ENCODE measurements at places on chromosomes 3 and 15.

DNA sequence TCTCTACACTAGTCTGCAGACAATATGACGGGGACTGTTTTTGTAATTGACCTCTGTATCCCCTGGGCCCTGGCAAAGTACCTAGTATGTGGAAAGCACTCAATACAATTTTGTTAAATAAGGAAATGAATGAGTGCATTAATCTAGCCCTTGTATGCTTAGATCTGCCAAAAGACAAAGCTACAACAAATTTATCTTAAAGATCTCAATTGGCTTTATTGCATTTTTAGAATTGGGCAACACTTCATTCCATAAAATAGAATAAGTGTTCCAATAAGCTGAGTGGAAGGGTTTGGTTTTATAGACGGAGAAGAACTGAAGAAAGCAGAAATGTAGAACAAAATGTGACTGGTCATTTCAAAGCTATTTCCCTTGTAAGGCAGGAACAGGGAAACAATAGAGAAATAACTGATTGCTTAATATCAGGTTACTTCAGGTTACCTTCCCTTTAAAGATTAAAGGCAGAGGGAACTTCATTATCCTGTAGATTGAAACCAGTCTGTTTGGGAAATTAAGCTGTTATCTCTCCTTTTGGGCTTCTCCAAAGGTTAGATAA, 108.3 kb upstream of the MME start:
- DNase-seq = peak; percentile 82

- no peak for DNase-seq
These were observed 175.8 kb upstream of the ATP11B start for GRCh38 chr3:182617500-182617899.

- DNase-seq = peak; percentile 15
These were observed 122.2 kb downstream of the KLHL25 start for GRCh38 chr15:85672332-85673084.

GRCh38 chr15:57427367-57427821, 51.1 kb downstream of the CGNL1 start:
- DNase-seq = peak; percentile 67

- DNase-seq = peak; percentile 50
These were observed 175.9 kb downstream of the VGLL3 start for GRCh38 chr3:86814918-86815655.

GRCh38 chr3:158846803-158847451, 45.1 kb downstream of the MFSD1 start:
- no peak for DNase-seq

- no peak for DNase-seq
These were observed 328.9 kb upstream of the RBMS3 start for GRCh38 chr3:28951772-28952556.

DNA sequence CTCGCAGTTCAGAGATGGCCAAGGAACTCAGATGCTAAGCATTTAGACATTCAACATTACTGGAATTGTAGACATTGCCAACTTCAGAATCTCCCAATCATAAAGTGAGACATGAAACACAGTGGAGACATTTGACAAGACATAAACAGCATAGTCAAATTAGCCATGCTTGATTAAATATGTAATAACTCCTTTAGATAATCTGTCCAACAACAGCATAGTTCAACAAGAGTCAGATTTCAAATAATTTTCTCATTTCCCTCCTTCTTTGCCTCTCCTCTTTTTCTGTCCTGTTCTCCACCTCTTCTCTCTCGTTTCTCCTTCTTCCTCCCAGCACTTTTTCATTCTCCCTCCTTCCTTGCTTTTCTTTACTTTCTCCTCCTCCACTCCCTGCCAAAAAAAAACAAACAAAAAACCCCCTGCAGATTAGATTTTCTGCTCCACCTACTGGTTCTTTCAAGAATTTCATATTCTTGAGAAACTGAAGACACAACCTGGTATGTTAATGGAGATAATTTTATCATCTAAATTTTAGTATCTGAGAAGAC, 20.2 kb downstream of the CPOX start:
- DNase-seq = no peak

GRCh38 chr15:73637527-73637926, 4.3 kb upstream of the NPTN start:
- no peak for DNase-seq

DNA sequence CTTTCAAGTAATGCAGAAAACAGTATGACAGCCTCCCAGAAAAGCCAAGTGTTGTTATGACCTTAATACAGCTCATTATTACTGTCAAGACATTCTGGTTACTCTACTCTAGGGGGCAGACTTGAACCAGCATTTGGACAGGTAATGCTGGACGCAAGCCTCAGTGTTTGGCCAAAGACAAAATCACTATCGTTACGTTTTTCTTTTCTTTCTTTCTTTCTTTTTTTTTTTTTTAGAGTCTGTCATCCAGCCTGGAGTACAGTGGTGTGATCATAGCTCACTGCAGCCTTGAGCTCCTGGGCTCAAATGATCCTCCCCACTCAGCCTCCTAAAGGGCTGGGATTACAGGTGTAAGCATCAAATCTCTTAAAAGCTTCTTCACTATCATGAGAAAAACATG, 29.4 kb upstream of the TMEM45A start:
- DNase-seq = peak; percentile 67

GRCh38 chr3:6654670-6655069, 206.2 kb upstream of the GRM7 start:
- DNase-seq = no peak

GRCh38 chr3:195566797-195567196, 16.9 kb downstream of the APOD start:
- no peak for DNase-seq

- DNase-seq = peak; percentile 94
These were observed 45.5 kb downstream of the TMOD3 start for GRCh38 chr15:51874751-51875644.

DNA sequence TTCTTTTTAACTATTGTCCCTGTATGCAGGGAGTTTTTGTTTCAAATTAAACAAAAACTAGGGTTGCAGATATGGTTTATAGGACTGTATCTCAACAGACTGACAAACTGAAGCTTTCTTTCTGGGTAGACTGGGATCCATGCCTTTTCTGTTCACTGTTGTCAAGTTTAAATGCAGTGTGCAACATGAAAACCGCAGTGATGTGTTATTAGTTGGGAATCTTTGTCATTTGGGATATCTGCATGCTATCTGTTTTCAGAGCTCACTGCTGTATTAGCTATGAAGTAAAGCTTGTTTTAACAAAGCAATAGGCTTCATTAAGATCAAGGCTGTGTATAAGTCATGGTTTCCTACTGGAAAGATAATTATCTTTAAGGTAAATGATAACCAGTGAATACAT, 21.4 kb upstream of the MCF2L2 start:
- DNase-seq = no peak

GRCh38 chr15:55715355-55716076, 27.4 kb downstream of the PRTG start:
- no peak for DNase-seq

- DNase-seq = peak; percentile 90
These were observed 101.4 kb downstream of the TFG start for GRCh38 chr3:100810671-100811070.

- DNase-seq = no peak
These were observed 1298.5 kb downstream of the ROBO2 start for GRCh38 chr3:78338405-78338804.

- no peak for DNase-seq
These were observed 21.2 kb downstream of the ATP11B start for GRCh38 chr3:182814419-182815062.

DNA sequence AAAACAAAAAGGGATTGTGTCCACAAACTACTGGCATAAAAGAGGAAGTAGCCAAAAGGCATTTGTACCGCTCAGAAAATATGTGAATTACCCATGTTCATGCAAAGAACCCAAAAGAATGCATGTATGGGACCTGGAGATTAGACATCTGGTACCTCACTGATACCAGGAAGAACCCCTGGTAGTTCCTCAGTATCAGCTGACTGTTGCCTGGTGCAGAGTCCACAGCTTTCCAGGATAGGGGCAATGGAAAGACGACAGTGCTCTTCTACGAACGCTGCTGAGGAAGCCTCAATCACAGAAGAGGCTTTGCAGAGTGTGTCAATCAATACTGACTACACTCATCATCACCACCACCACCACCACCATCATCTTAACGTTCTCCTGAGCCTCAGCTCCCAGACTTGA, 63.3 kb downstream of the ATP8B4 start:
- no peak for DNase-seq

DNA sequence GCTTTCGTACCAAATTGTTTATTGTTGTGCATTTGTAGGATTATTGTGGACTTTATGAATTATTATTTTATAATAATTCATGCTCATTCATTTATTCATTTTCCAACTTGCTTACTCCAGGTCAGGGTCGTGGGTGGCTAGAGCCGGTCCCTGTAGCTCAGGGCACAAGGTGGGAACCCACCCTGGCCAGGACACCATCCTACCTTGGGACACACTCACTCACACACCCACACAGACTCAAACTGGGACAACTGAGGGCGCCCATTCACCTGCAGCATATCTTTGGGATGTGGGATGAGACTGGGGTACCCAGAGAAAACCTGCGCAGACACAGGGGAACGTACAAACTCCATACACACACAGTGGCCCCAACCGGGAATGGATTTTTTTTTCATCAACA, 40.6 kb downstream of the SSUH2 start:
- no peak for DNase-seq

GRCh38 chr15:38029736-38030135, 95.3 kb downstream of the TMCO5A start:
- DNase-seq = peak; percentile 39

DNA sequence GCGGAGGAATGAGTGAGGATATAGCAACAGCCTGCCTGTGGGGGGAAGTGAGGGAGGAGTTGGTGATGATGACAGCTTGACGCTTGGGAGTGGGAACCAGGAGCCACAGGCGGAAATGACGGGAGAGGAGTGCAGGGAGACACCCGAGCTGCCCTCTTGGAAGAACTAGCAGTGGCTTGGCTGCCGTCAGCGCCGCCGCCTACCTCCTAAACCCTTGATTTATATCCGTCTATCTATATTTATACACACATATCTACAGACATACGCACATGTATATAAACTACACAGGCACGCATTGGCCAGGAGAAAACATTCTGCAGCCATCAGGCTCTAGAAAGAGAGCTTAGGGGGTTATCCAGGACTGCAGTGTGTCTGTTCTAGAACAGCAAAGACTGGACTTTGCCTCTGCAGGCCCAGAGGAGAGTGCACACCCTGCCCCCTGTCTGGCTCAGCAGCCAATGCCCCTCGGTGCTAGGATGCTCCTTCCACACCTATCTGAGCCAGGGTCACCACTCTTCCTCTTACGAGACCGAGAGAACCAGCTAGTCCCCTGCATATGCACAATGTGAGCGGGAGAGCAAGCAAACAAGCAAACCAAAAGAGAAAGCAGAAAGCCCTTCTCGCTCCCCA, 45.3 kb upstream of the MAGEF1 start:
- peak; percentile 75 for DNase-seq

DNA sequence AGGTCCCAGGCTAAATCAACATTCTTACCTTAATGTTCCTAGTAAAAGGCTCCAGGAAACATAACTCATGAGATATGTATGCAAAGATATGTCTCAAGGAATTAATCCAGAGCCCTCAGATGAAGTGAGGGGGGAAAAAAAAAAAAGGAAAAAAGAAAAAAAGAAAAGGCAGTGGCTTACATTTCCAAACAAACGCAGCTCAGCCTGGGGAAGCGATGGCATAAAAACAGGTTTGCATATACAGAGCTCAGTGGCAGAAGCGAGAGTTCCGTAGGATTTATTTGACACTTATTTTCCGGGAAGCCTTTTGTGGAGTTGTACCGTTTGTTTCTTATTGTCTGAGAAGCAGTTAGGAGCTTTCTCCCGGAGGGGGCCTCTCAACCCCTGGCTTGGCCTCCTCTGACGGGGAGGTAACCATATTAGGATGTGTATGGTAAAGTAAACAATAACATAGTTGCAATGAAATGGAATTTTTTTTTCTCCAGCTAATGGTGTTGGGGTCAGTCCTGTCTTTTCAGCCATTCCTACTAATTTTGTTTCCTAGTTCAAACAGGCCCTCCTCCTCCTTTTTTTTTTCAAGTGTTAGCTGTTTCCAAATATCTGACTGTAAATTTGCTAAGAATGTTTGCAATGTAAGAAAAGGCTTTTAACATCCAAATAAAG, 338.6 kb downstream of the FOXP1 start:
- peak; percentile 33 for DNase-seq
